GM12878 (cell line): ENCODE measurements at places on chromosomes 2 and 18.
A peak's percentile ranks its signal among the peaks of the same experiment; 100 is the strongest.

GRCh38 chr18:57440331-57441070 lies 5.3 kb downstream of the ONECUT2 start:
- DNase-seq: no peak

GRCh38 chr18:13501891-13502290 lies 224.5 kb downstream of the FAM210A start:
- DNase-seq: peak; percentile 57

DNA sequence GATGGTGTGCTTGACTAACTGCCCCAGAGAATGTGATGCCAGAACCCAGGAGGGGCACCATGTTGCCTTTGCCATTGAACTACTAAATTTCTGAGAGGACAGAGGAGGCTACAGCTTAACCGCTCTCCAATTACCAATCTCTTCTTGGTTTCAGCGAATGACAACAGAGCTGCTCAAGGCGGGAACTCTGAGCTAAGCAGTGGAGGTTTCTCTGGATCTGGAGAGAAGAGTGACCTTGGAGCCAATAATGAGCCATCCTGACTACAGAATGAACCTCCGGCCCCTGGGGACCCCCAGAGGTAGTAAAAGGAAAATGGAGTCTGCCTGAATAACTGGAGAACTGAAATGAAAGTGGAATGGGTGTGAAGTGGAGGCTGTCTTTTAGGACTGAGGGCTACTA lies 53.2 kb downstream of the DIS3L2 start:
- no peak for DNase-seq

- no peak for DNase-seq
These were observed 19.7 kb downstream of the HS6ST1 start for GRCh38 chr2:128298846-128299507.

DNA sequence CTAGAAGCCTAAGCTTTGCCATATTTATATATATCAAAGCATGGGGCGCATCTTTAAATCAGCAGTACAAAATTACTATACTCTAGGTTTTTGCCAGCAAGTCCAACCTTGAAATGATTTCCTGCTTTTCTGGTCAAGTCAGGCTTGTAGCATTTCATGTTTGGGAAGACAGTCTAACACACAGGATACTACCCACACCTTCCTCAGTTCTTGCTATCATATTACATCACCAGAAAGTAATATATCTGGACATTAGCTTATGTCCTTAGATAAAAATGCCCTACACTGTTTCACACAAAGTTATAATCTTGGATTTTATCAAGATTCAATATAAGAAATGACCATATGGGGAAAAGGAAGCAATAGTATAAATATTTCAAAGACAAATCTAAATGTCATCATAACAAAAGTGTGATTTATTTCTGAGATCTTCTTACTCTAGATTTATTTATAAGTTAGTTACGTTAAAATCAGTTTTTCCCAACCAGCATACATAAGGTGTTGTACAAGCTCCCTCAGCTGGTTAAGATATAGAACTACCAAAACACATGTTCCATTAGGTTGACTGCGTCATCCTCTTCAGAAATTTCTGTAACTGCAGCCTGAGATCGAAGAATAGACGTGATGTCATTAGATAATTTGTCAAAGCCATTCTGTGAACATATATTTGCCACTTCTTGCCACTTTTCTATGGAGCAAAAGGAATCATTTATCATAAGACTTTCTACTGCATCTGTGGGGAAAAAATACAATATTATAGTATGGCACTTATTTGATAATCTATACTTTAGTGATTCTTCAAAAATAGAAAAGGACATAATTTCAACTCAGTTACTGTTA lies 56.6 kb downstream of the CLHC1 start:
- DNase-seq: no peak

DNA sequence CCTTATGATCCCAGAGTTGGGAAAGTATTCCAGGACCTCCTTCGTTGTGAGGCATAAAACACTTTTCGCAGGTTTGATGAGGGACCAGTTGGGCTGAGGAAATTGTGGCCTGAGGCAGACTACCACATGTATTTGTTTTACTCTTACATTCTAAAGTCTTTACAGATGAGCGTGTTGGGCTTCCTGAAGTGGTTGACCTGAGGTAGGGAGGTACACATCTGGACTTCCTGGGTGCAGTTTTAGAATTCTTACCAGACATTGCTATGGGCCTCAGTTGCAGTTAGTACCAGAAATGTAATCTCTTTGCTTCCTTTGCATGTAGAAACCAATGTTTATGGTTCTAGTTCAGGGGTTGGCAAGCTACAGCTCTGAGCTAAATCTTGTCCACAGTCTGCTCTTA lies 48.7 kb downstream of the COA5 start:
- no peak for DNase-seq

DNA sequence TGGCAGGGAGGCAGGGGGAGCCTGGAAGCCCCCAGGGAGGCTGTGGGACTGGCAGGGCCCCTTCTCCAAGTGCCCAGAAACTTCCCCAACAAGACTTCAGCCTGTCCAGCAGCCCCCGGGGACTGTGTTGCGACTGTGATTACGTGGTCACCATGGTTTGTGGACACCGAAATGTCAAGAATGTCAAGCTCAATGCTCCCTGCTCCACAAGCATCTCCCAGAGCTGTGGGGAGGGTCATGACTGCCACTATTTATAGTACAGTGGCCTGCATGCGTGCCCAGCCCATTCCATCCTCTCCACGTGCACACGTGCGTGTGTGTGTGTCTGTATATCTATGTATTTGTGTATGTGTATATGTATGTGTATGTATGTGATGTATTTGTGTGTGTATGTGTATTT lies 93.8 kb upstream of the MBOAT2 start:
- no peak for DNase-seq

DNA sequence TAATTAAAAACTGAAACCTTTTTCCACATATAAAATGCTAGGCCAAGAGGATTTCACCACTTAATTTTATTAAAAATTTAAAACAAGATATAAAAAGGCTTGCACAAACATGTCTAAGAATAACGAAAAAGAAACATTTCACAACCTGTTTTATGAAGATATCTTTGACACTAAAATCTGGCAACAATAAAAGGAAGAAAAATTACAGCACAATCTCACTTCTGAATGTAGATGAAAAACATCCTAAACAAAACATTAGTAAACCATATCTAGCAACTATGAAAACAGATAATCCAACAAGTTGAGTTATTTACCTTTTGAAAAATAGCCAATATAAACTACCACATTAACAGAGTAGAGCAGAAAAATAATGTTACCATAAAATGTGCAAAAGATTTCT lies 185.4 kb upstream of the MMADHC start:
- DNase-seq: no peak

DNA sequence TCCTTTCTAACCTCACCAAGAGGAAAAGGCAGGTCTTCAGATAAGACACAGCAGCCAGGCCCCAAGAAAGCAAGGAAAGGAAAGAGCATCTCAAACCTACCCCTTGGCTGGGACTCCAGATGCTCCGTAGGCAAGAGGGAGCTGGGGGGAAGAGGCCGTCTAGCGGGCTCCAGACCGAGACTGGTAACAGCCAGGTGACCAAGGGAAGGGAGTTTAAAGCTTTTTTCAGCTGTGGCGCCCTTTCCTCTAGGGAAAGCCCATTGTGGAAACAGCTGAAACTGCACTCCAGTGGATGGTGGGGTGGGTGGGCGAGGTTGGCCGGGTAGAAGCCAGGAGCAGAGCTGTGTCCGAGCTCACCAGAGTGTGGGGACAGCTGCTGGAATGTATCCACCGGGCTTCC lies 180.4 kb downstream of the KLHL29 start:
- DNase-seq: no peak

DNA sequence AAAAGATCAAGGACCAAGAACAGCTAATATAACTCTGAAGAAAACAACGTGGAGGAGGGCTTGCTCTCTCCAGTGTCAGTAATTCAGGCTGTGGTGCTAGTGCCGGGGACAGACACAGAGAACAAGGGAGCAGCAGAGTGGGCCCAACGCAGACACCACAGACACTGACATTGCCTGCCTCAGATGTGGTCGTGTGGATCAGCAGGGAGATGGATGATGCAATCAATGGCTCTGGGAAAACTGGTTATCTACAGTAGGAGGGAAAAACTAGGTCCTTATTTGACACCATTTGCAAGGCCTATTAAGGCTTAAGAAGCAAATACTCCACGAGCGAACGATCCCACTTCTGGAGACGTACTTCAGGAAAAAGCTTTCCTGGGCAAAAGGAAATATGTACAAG lies 36.1 kb downstream of the HDLBP start:
- no peak for DNase-seq

DNA sequence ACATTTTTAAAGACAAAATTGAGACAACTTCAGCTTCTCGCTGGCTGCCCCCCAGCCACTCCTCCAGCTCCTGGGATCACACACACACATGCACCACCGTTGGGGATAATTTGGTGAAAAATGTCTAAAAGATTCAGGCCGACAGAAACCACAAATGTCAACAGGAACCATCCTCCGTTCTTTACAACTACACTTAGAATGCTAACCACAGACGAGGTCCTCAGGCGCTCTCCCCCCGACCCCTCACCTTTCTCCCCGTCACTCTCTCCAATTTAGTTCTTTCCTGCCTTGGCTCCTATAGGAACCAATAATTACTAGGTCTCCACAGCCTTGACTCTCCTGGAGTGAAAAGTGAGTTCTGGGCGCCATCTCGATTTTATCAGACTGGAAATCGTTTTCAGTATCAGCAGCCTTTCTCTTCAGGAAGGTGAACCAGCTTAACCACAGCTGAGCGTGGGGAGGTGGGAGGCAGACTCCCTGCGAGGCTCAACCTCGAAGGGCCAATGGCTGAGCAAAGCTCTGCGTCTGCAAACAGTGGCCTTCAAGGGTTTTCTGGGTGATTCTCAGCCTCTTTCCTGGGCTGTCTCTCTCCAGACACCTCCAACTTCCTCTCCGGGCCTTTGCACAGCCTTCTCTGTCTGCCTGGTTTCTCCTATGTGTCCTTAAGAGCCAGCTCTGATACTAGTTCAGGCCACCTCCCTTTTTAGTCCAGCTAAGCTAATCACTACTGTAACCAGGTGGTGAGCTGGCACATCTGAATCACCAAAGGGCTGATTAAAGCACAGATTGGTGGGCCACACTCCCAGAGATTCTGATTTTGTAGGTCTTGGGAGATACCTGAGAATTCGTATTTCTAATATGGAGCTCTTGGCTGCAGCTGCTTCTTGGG lies 115.7 kb upstream of the COPS8 start:
- DNase-seq: no peak

DNA sequence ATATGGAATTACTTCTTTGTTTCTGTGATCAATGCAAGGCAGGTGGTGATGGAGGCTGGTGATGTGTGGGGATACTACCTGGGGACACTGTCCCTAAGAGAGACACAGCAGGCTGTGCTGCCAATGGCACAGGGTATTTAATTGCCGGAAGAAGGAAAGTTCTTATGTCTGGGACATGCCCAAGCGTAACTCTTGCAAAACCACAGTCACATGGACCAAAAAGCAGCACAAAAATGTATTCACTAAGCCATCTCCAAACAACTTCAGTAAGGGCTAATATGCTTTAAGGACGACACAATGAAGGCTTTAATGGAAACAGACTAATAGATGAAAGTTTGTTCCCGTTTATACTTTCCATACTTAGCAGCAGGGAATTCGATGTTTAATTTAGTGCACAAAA lies 49.7 kb upstream of the AP1S3 start:
- DNase-seq: no peak

GRCh38 chr2:233832869-233833311 lies 21.4 kb downstream of the HJURP start:
- no peak for DNase-seq

DNA sequence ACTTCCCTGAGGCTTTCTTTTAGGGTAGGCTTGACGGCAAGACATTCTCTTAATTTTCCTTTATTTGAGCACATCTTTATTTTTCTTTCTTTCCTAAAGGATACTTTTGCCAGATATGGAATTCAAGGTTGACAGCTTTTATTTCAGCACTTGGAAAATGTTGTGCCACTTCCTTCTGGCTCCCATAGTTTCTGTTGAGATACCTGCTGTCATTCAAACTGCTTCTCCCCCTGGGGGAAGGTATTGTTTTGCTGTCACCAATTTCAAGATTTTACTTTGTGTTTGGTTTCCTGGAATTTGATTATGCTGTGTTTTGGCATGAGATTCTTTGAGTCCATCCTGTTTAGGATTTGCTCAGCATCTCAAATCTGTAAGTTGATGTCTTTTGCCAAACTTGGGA lies 39.1 kb upstream of the TWIST2 start:
- no peak for DNase-seq

DNA sequence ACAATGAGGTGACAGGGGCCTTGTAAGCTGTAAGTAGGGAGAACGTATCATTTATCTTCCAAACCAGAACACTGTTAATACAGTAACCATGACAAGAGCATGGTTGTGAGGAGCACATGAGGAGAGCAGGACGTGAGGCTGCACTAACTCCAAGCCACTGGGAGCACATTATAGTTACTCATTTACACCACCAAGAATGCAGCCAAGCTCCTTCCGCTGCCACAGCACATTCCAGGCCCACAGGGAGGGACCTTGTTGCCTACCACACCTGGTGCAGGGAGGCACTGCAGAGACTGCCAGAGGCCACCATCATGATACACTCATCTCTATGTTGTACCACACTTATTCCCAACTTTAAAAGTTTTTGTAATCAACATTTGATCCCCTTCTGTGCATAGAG lies 13.5 kb upstream of the SFXN5 start:
- no peak for DNase-seq

- DNase-seq: no peak
These were observed 33.8 kb downstream of the PRELID3A start for GRCh38 chr18:12441475-12442034.

DNA sequence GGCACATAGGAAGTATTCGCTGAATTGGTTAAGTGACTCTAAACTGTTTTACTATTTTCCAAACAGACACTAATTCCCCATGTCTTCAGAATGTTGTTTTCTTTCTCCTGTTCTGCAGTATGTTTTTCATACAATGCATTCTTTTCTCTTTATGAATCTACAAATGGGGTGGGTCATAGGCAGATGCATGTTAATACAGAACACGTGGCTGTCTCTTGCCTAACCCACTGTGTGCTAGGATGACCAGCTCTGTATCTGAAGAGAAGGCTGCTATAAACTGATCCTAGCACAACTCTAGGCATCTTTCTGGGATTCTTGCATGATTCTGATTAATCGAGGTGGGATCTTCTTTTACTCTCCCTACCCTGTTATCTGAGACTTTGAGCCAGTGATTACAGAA lies 826.0 kb downstream of the PLCL1 start:
- DNase-seq: no peak

DNA sequence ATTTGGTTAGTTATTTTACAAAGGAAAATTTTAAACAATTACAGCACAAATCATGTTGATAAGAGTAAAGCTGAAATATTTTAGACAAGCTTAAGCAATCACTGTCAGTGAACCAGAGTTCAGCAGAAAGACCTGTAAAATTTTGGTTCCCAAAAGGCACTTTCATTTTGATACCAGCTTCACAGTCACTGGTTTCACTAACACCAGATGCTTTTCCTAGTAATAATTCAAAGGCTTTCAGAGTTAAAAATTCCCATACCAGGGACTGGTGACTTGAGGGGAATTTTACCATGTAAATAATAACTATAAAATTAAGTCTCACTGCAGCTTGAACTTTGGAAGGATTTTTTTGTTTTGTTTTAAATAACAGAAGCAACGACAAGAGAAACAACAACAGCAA lies 102.3 kb upstream of the CD302 start:
- DNase-seq: no peak

- DNase-seq: no peak
These were observed 248.6 kb downstream of the SP3 start for GRCh38 chr2:173716458-173717052.

GRCh38 chr2:226660526-226660925 lies 139.1 kb downstream of the IRS1 start:
- no peak for DNase-seq

- DNase-seq: no peak
These were observed 69.6 kb downstream of the PID1 start for GRCh38 chr2:229201521-229201920.
